ENCODE measurements at places on chromosomes 2 and 18.

DNA sequence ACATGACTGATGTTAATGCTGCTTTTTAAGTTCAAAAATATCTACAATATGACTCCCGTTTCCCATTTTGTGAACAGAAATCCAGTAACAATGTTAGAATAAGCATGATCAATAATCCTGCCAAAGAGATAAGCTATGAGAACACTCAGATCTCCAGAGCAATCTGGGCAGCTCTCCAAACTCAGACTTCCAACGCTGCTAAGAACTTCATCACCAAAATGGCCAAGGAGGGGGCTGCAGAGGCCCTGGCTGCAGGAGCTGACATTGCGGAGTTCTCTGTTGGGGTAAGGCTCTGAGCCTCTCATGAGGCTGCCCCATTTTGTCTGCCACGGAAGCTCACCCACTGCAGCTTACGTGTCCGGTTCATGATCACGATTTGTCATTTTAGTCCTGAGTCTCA is 68.4 kb downstream of the UGGT1 start:
- DNase-seq = no peak

- no peak for DNase-seq
Measured at GRCh38 chr2:104318001-104318665, 535.8 kb upstream of the POU3F3 start.

- no peak for DNase-seq
Measured at GRCh38 chr18:74840492-74841167, 243.0 kb downstream of the ZNF407 start.

DNA sequence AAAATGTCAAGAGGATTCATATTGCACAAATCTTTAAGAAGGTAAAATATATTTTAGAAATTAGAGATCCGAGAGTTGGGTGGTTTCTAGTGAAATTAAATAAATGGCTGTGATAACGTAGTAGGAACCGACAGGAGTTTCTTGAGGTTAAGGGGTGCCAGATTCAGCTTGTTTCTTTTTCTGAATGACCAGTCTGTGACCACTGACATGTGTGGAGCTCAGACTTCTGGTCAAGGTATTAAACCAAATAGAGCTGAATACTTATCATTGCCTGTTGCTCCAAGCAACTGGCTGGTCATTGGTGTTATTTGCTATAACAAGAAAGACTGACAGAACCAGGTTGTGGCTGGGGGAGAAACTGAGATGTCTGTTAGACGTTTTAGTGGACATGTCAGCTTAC is 408.2 kb upstream of the HS6ST1 start:
- DNase-seq = no peak

GRCh38 chr2:33441235-33441810 is 35.1 kb upstream of the RASGRP3 start:
- peak; percentile 24 for DNase-seq

GRCh38 chr2:16773080-16773713 is 107.6 kb upstream of the CYRIA start:
- DNase-seq = no peak

GRCh38 chr2:207845202-207845864 is 75.6 kb upstream of the FZD5 start:
- no peak for DNase-seq

DNA sequence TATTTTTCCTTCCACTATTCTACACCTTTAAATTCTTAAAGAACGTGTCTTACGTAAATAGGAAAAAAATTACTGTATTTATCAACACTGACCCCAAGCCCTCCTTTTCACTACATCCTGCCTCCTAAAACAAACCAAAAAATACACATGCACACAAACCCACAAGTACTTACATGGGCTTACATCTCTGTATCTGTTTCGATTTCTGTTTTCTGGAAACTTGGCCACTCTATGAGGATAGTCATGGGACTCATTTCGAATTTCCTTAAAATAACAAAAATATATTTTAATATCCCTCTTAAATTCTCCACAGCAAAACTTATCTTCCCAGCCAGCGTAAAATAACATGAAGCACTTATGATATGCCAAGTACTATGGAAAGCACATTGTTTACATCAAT is 25.0 kb downstream of the PTPN2 start:
- DNase-seq = no peak

DNA sequence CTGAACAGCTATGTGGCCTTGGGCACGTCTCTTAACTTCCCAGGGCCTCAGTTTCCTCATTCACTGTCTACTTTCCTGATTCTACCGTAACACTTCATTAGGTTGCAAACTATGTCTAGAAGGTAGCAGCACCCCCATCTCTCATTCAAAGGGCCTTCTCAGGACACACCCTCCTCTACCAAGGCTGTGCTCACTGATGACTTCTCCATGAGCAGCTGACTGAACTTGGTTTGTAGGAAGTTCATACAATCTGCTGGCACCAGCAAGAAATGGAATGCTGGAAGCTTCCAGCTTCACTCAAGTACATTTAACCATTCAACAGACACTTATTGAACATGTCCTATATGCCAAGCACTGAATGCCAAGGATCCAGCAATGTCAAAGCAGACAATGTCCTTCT is 250.8 kb upstream of the CTAGE1 start:
- DNase-seq = no peak

DNA sequence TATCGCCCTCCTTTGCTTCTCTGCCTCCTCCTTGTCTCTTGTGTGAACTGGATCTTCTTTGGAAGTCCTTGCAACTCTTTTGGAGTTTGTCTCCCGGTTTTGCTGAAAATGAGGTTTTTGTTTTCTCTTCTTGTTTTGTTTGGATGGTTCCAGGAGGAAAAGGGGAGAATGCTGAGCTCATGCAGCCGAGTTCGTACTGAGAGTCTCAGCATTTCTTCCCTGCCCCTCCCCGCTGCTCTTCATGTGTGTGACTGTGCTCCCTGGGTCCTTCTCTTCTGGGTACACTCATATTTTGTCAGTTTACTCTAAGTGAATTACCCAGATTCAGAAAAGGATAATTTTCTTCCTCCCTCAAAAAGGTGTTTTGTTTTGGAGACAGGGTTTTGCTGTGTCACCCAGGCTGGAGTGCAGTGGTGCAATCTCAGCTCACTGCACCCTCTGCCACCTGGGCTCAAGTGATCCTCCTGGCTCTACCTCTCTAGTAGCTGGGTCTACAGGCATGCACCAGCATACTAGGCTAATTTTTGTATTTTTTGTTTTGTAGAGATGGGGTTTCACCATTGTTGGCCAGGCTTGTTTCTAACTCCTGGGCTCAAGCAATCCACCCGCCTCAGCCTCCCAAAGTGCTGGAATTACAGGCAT is 142.9 kb upstream of the IL1R2 start:
- no peak for DNase-seq

DNA sequence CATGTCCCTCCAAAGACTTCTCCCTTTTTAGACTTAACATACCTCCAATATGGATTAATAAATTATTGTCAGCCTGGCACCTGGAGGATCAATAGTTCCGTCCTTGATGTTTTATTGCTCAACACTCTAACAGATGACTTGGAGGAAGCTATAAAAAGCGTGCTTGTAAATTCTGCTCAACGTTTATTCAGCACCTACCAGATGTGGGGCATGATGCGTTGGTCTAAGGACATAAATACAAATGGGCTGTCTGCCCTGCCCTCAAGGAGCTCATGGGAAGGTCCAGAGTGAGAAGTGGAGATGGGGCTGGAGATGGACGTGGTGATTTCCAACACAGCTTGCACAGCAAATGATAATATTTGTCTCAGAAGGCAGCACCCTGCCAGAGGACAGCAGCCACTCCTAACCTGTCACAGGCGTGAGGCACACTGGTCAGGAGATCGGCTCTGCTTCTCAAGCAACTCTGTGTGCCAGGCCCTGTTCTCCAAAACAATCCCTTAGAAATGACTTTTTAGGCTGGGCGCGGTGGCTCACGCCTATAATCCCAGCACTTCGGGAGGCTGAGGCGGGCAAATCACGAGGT is 25.5 kb upstream of the ZCCHC2 start:
- DNase-seq = no peak

GRCh38 chr2:19425419-19425818 is 67.0 kb upstream of the OSR1 start:
- DNase-seq = no peak

DNA sequence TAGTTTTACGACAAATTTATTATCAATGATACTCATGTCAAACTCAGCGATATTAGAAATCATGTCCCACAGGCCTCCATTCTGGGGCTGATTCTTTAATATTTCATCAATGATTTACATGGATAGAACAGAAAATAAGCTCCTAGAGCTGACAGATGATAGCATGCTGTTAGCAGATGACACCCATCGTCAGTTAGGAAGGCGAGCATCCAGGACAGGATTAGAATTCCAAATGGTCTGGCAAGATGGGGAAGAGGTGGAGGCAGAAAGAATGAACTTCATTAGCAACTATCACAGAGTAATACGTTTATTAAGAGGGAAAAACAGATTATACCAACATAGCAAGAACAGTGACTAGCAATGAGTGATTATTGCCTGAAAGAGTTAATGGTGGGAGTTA is 46.2 kb upstream of the ACVR1 start:
- no peak for DNase-seq

All from anterior cingulate cortex (tissue), 58 donors.